ENCODE measurements at places on chromosomes 4 and X.

- no peak overlapping the region for H3K4me3 ChIP-seq
- no peak overlapping the region for H3K27ac ChIP-seq
- H3K36me3 ChIP-seq = no peaks in the 10 kb centered on the region
- no peaks in the 10 kb centered on the region for H3K4me1 ChIP-seq
- no peak for DNase-seq
Observed at GRCh38 chr4:145779319-145779801, 99.4 kb downstream of the C4orf51 start.

- H3K27me3 ChIP-seq = peaks cover 22% of the 10 kb centered on the region
- no peaks in the 10 kb centered on the region for H3K36me3 ChIP-seq
- no peaks in the 10 kb centered on the region for H3K4me1 ChIP-seq
- peak overlapping the region; percentile 2 for H3K27ac ChIP-seq
- H3K4me3 ChIP-seq = peak overlapping the region; percentile 60
- DNase-seq = peak; percentile 79
Observed at GRCh38 chrX:49230500-49231232, 2.5 kb downstream of the CACNA1F start.

- H3K36me3 ChIP-seq = no peaks in the 10 kb centered on the region
- no peak overlapping the region for H3K27ac ChIP-seq
- H3K4me3 ChIP-seq = no peak overlapping the region
- no peaks in the 10 kb centered on the region for H3K27me3 ChIP-seq
- no peak for DNase-seq
Observed at GRCh38 chr4:165612936-165613335, 234.1 kb downstream of the CPE start.

- H3K27me3 ChIP-seq = no peaks in the 10 kb centered on the region
- no peak overlapping the region for H3K27ac ChIP-seq
- no peak for DNase-seq
- H3K36me3 ChIP-seq = no peaks in the 10 kb centered on the region
- no peak overlapping the region for H3K4me3 ChIP-seq
Observed at GRCh38 chr4:47465004-47465403, 1.5 kb upstream of the COMMD8 start.

DNA sequence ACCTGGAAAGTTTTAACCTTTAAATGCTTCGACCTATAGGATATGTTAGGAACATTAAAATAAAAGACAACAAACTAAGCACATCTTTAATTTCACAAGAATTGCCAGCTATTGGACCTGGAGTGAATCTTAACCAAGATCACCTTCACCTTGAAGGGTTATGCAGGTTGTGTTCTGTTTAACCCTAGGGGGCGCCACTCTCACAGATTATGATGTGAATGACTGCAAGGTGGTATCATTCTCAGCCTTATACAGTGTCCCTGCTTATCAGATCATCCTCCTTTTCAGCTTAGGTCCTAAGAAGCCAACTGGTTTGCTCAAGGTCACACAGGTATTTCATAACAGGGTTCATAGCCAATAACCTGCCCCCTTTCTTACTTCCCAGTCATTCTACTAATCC, 23.5 kb downstream of the INTS6L start:
- H3K27ac ChIP-seq = no peak overlapping the region
- no peak overlapping the region for H3K4me3 ChIP-seq
- H3K36me3 ChIP-seq = no peaks in the 10 kb centered on the region

- H3K36me3 ChIP-seq = no peaks in the 10 kb centered on the region
- no peaks in the 10 kb centered on the region for H3K27me3 ChIP-seq
- H3K27ac ChIP-seq = no peak overlapping the region
- DNase-seq = no peak
Observed at GRCh38 chr4:122285285-122285684, 93.5 kb upstream of the ADAD1 start.

DNA sequence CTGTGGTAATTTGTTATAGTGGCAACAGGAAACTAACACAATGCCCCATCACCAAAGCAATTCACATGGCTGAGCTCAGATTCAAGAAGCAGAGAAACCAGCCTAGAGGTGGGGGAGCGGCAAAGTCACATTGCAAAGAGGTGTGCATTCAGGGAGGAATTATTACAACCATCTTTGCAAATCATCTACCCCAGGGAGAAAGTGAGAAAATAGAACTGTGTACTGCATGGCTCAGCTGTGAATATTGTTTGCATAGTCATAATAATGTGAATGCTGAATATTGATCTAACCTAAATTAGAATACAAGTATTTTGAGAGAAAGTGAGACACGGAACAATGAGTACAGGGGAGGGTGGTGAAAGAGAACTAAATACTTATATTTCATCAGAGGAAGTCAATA, 387.9 kb downstream of the BCOR start:
- no peak overlapping the region for H3K27ac ChIP-seq
- peaks cover 33% of the 10 kb centered on the region for H3K27me3 ChIP-seq
- DNase-seq = no peak
- H3K36me3 ChIP-seq = no peaks in the 10 kb centered on the region
- H3K4me1 ChIP-seq = no peaks in the 10 kb centered on the region
- no peak overlapping the region for H3K4me3 ChIP-seq

DNA sequence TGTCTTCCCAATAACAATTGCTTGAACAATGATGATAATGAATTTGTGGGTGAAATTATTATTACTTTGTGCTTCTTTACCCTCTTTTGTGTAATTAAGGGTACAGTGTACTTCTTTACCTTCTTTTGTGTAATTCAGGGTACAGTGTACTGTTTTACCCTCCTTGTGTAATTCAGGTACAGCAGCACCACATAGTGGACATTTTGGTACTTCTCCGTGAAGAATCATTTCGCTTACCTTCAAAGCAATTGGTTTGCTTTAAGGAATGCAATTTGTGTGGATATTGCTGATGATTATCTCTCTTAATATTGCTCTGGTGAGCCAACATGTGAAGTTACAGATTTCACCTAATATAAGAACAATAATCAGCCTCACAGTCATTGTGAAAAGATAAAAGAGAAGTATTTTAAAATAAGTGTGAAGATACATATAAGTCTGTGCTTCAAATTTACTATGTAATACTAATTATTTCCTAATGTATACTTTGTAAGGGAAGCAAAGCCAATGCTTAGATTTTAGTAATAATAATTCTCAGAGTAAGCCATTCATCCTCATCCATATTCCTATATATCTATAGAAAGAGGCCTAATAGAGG, 27.2 kb upstream of the SEC24B start:
- H3K27me3 ChIP-seq = no peaks in the 10 kb centered on the region
- DNase-seq = no peak
- no peak overlapping the region for H3K27ac ChIP-seq
- no peaks in the 10 kb centered on the region for H3K4me1 ChIP-seq
- no peak overlapping the region for H3K4me3 ChIP-seq

DNA sequence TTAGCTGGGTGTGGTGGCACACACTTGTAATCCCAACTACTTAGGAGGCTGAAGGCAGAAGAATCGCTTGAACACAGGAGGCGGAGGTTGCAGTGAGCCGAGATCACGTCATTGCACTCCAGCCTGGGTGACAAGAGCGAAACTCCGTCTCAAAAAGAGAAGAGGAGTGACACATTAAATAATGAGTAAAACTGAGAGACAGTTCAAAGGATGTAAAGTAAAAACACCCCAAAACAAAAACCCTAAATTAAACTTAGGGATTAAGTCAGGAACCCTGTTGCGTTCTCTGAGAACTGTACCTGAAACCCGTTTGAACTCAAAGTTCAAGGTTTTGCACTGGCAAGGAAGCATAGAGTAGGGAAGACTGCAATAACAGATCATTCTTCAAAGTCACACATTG, 141.7 kb downstream of the BRWD3 start:
- H3K27me3 ChIP-seq = peaks cover 7% of the 10 kb centered on the region
- H3K36me3 ChIP-seq = no peaks in the 10 kb centered on the region
- no peak for DNase-seq
- H3K4me1 ChIP-seq = no peaks in the 10 kb centered on the region
- no peak overlapping the region for H3K4me3 ChIP-seq

DNA sequence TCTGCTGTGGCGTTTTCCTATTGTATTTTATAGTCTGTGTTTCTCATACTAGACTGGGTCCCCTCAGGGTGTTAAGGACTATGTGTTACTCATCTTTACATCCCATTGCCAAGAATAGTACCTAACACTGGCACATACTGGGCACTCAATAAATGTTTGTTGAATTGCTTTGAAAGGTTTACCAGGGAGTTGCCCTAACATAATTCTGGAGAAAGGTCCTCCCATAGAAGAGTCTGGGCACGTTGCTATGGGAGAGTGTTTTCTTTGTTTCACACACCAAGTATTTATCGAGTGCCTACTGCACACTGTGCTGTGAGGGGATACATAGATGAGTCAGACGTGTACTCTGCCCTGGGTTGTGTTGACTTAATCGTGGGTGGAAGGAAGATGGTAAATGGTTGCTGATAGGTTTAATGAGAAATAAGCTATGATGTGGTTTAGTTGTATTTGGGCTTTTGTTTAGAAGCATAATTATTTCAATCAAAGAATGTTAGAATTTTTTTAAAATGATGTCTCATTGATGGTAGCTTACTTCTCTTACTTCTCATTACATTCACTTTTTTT, 42.9 kb downstream of the AFF1 start:
- H3K27ac ChIP-seq = no peak overlapping the region
- no peaks in the 10 kb centered on the region for H3K27me3 ChIP-seq
- peak; percentile 23 for DNase-seq
- H3K36me3 ChIP-seq = no peaks in the 10 kb centered on the region
- H3K4me3 ChIP-seq = no peak overlapping the region

DNA sequence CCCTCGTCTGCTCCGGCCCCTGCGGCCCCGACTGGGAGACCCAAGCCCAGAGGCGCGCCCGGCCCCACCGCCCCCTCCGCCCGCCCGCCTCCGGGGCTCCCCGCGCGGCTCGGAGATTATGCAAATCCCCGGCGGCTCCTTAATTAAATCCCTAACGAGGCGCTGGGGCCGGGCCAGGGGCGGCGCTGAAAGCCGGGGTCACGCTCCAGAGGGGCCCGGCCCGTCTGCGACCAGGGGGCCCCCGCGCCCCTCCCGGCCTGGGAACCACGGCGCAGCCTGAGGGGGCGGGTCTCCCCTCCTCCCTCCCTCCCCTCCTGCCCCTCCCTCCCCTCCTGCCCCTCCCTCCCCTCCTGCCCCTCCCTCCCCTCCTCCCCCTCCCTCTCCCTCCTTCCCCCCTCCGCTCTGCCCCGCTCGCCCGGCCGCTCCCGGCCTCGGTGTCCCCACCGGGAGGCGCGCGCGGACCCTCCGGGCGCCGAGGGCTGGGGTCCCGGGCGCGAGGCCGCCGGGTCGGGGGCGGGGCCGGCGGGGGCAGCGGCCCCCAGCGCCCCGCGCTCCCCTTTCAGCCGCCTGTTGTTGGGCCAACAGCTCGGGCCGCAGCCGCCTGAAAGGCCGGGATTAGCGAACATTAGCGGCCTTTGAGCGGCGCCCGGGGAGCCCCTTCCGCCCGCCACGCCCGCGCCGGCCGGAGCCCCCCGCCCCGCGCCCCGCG, 25.9 kb upstream of the FGFR3 start:
- H3K36me3 ChIP-seq = no peaks in the 10 kb centered on the region
- H3K27me3 ChIP-seq = no peaks in the 10 kb centered on the region
- no peak overlapping the region for H3K27ac ChIP-seq

GRCh38 chr4:168629566-168629965, 132.7 kb downstream of the PALLD start:
- no peaks in the 10 kb centered on the region for H3K36me3 ChIP-seq
- no peak overlapping the region for H3K4me3 ChIP-seq
- no peaks in the 10 kb centered on the region for H3K4me1 ChIP-seq
- DNase-seq = no peak
- H3K27me3 ChIP-seq = no peaks in the 10 kb centered on the region

DNA sequence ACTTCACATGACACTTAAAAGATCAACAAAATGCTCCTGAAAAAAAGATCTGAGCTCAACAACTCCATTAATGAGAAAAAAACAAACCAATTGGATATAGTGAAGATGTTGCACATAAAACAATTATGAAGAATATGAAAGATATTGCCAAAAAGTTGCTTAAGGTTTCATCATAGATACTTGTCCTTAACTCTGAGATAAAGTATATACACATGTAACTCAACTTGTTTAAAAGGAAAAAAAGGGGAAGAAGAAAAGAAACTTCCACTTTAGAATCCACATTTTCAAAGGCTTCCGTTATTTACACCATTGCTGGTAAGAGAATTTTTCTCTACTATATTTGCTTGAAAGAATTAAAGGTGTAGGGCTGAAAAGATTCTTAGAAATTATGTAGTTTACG, 2.7 kb downstream of the AFAP1 start:
- H3K36me3 ChIP-seq = no peaks in the 10 kb centered on the region
- no peak overlapping the region for H3K4me3 ChIP-seq

- H3K4me1 ChIP-seq = no peaks in the 10 kb centered on the region
- H3K27ac ChIP-seq = peak overlapping the region; percentile 53
- DNase-seq = peak; percentile 66
- peak overlapping the region; percentile 20 for H3K4me3 ChIP-seq
Observed at GRCh38 chr4:101306225-101306624, 41.1 kb downstream of the PPP3CA start.

- no peak for DNase-seq
- H3K4me1 ChIP-seq = no peaks in the 10 kb centered on the region
- no peak overlapping the region for H3K4me3 ChIP-seq
- no peak overlapping the region for H3K27ac ChIP-seq
Observed at GRCh38 chr4:128571747-128572146, 237.8 kb upstream of the JADE1 start.

DNA sequence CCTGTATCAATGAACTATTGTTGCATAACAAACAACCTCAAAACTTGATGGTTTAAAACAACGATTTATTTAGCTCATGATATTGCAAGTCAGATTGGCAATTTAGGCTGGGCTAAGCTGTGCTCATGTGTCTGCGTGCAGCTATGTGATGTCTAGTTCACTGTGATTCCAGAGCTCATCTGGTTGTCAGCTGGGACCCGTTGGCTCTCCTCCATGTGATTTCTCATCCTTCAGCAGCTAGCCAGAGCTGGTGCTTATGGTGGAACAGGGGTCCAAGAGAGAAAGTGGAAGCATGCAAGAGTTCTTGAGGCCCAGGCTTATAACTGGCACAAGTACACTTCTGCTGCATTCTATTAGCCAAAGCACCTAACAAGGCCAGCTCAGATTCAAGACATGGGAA, 28.8 kb upstream of the TRPC3 start:
- no peak overlapping the region for H3K4me3 ChIP-seq
- H3K27ac ChIP-seq = no peak overlapping the region
- H3K27me3 ChIP-seq = no peaks in the 10 kb centered on the region
- no peaks in the 10 kb centered on the region for H3K36me3 ChIP-seq
- H3K4me1 ChIP-seq = no peaks in the 10 kb centered on the region

- peak overlapping the region; percentile 1 for H3K27ac ChIP-seq
- H3K36me3 ChIP-seq = no peaks in the 10 kb centered on the region
- no peak overlapping the region for H3K4me3 ChIP-seq
Observed at GRCh38 chrX:23844502-23845138, 61.6 kb downstream of the SAT1 start.

DNA sequence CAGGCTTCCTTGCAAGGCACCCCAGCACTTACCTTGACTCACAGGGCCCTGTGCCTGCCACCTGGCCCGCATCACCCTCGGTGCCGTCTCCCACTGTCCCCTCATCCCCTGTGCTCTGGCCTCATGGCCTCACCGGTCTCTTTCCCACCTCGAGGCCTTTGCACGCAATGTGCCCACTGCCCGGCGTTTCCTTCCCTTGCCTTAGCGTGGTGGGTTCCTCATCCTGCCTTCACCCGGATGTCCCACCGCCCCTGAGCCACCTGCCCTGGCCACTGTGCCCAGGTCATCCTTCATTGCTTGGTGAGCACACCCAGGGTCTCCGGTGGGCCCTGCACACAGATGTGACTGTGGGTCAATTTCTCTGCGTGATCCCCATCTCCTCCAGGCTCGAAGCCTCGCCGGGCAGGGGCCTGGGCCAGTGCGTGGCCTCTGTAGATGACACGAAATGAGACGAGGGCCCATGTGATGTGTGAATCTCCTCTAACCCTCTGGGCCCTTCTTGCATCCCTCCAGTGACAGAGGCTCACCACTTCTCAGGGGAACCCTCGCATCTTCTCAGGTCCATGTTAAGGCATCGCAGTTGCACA, 4.6 kb downstream of the HTRA3 start:
- no peaks in the 10 kb centered on the region for H3K4me1 ChIP-seq
- H3K36me3 ChIP-seq = no peaks in the 10 kb centered on the region
- no peak overlapping the region for H3K27ac ChIP-seq
- no peak for DNase-seq
